ENCODE measurements at places on chromosomes 12 and 14.

DNA sequence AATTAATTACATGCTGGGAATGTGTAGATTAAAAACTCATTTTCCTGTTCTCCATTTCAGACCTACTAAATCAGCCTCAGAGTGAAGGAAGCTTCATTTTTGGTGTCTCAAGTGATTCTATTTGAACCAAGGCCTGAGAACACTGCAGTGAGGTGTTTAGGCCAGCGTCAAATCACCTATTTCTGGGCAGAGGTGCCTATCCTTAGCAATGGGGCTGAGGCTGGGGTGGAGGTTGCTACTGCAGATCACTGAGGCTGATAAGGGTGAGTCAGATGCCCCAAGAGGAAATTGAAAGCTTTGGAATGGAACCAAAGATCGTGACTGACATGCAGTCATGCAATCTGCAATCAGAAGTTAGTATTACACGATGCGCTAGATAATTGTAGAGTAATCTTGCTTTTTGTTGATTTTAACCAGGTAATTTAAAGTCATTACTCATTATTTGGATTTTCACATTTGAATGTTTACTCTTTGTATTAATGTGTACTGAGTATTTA is 4.4 kb downstream of the TXNRD1 start:
- peak; percentile 67 for DNase-seq

GRCh38 chr14:95313190-95313589 is 6.5 kb downstream of the CLMN start:
- DNase-seq, result no peak

GRCh38 chr14:67387195-67387594 is 24.8 kb downstream of the PLEK2 start:
- DNase-seq, result no peak

DNA sequence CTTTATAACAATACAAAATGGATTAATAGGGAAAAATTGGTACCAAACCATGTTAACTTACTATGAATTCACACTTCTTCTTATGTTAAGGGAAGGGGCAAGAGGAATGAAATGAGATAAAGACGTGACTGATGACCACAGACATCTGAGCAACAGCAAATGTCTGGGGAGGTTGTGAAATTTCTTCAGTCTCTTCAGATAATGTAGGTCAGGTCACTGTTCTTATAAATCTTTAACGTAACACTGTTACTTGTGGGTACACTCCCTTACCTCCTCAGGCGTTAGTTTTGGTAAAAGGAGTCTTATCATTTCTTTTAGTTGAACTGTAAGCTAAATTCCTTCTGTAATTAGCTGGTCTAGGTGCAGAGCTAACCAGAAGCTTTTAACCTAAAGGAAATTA is 405.0 kb upstream of the LRFN5 start:
- no peak for DNase-seq

- DNase-seq, result no peak
Observed at GRCh38 chr12:57896434-57897201, 44.7 kb upstream of the ATP23 start.

DNA sequence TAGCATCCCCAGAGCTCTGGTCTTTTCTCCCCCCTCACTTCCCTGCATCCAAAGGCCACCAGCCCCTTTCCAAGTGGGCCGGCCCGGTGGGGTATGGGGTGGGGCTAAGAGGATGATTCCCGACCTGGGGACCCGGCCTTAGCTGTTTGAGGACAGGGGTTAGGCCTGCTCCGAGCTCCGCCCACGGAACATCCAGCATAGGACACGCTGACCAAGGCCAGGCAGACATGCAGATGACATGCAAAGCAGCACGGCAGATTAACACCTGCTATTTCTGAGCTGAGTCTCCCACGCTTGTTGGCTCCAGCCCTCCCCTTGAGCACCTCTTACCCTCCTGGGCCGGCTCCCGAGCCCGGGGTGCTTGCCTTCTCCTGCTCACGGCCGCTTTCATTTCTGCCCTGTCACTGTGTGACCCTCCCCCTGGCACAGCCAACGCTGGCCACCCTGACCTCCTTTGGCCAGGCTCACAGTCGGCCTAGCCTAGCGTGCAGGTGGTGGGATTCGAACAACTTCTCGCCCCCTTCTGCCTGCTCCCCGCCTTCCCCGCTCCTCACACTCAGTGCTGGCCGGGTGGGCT is 40.2 kb downstream of the TEAD4 start:
- no peak for DNase-seq

GRCh38 chr12:114747012-114747858 is 63.3 kb upstream of the TBX3 start:
- DNase-seq, result no peak

DNA sequence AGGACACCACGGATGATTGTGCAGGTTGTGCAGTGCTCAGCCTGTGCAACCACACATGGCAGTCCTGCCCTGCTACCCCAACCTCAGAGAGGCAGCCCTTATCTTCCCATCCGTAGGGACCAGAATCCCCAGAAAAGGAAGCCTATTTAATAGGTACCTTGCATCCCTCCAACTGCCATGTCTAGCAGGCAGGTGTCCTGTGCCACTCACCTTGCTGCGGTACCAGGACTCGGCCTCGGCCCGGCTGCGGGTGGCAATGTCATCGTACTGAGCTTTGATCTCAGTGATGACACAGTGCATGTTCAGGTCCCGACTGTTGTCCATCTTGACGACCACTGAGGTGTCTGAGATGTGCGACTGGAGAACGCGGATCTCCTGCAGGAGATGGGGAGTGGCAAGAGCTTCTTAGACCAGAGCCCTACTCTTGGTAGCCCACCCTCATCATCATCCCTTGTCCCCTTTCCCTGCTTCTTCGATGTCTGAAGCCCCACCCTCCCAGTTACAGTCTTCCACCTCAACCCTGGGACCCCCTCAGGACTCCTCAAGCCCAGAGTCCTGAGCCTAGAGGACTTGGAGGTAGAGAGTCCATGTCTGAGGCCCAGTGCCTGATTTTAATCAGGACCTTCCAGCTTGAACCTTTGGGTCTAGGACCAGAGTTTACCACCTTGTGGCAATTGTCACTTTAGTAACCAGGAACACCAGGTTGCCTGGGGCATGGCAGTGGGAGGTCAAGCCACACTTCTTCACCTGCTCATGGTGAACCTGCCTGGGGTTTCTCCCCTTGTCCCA is 20.5 kb downstream of the KRT7 start:
- no peak for DNase-seq

DNA sequence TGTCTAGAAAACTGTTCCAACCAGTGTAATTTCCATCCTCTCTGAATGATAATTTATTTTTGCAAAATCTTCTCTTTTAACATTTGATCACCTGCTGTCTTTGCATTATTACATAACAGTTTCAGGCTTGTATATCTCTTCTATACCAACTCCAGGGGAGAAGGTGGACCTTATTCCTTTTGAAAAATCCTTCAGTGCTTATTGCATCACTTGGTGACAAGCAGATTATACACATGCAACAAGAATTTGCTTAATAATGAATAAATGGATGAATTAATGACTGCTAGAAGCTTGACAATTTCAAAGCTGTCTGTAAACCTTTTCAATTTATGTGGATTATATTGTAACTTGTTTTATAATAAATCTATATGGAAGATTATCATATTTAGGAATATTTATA is 37.3 kb upstream of the C12orf75 start:
- no peak for DNase-seq

GRCh38 chr14:92144708-92145107 is 22.9 kb downstream of the CPSF2 start:
- DNase-seq, result peak; percentile 35

DNA sequence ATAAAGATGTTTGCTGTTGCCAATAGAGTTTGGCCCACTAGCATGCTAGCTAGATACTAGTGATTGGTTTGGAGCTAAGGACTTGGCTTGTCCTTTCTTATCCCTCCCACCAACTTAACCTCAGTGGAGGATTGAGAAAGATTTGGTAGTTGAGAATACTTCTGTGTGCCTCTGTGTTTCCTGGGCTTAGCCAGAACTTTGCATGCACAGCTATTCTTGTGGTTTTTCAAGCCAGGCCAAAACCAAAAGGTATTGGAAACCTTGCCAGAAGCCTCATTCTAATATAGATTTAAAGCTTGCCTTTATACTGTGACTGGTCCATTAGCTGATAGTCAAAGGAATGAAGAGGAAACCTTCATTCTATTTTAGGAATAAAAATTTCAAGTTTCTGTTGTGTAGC is 188.5 kb downstream of the CCDC91 start:
- no peak for DNase-seq

GRCh38 chr12:61993734-61994345 is 266.4 kb upstream of the USP15 start:
- peak; percentile 70 for DNase-seq

DNA sequence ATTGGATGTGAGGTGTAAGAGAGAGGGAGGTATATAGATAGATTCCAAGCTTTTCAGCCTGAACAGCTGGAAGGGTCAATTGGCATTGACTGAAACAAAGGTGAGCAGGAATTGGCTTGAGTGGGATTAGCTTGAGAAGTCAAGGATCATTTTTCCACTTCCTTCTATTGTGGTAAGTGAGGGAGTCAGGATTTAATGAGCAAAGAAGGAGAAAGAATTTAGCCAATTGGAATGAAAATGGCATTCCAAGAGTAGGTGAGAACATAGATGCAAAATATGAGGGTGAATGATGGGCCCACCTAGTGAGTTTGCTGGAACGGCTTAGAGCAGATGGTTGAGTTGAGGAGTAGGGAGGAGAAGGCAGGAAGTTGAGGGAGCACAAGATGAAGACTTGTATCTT is 56.5 kb upstream of the ETV6 start:
- DNase-seq, result no peak

GRCh38 chr14:95616745-95617144 is 69.5 kb upstream of the TCL1B start:
- DNase-seq, result no peak

DNA sequence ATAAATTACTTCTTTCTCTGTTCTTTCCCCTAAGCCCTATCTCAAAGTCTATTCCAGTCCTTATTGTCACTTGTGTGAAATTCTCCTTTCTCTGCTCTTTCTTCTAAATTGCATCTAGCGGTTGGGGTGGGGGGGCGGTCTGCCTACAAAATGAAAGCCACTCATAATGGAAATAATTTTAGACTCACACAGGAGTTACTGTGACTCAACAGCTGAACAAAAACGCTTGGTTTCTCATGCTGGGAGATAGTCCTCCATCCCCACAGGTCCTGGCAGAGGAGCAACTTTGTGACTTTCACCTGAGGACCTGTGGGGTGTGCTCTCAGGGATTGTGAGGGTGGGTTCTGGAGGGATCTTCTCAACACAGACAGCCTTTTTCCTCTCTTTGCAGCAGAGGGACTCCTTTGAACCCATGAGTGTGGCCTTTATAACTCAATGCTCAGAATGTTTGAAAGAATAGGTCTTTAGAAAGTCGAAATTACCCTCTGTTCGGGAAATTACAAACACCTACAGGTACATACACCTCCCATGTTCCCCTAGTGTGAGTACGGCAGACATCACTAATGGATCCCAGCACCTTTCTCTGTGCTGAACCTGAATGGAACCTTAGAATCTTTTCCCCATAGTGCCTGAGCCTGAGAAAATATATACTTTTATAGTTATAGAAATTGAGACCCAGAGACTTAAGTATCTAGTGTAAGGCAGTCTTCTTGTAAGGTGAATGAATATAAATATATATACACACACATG is 109.7 kb downstream of the CHST11 start:
- no peak for DNase-seq

GRCh38 chr14:33842299-33842698 is 108.6 kb downstream of the EGLN3 start:
- DNase-seq, result no peak

GRCh38 chr12:10503460-10503859 is 2.2 kb upstream of the EIF2S3B start:
- no peak for DNase-seq

DNA sequence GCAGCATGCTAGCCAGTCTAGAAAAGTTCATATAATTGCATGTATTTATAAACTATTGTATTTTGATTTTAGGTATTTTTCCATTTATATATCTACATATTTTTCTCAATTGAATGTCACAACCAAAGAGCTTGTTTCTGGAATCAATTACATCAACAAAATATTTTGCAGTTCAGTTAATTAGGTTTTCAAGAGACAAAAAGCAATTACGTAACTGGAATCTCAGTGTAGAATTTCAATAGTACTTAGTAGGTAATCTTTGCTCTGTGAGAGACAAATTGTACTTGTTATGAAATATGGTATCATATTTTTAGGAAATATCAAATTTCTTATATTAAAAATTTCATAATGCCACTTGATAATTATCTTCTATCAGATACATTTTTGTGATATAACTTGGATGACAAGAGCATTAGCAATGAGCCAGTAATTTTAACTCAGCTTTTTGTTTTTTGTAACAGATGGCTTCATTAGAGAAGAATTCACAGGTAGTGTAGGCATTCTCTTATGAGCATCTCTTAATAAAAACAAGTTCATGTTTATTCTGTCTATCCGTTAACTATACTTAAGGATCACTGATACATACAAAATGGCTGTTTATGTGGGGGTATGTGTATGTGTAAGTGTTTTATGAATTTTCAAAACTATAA is 774.7 kb downstream of the C12orf50 start:
- DNase-seq, result no peak

GRCh38 chr14:83133981-83134645 is 1600.5 kb upstream of the SEL1L start:
- DNase-seq, result no peak

DNA sequence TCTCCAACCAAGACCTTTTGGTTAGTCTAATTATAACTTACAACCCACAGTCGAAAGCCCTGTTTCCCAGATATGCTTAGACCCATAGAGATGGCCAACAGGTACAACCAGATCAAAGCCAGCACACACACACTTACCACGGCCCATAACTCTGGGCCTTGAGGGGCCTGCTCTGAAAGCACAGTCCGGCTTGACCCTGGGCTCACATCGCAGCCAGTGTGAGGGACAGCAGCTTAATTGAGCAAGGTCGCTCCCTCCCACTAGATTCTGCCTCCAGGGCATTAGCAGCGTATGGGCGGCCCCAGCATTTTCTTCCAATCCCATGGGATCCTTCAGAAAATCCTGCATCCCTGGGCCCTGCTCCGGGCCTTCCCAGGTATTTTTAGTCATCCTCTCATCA is 157.4 kb upstream of the FKBP4 start:
- DNase-seq, result no peak

- DNase-seq, result no peak
Observed at GRCh38 chr12:76471579-76471978, 88.0 kb downstream of the OSBPL8 start.

GRCh38 chr12:104059963-104060362 is 4.4 kb upstream of the HCFC2 start:
- no peak for DNase-seq

All from hematopoietic multipotent progenitor cell treated with erythropoietin and hydrocortisone succinate and interleukin-3 and kit ligand, for 8 days (in vitro differentiated cells).